ENCODE measurements at places on chromosomes 11 and 22. TPM values are rescaled to one million over a fixed set of nuclear protein-coding genes. Genes with fewer than 3 reads are reported as not detected.

The SLCO2B1 gene
- 5.7 TPM for total RNA-seq

The SERHL2 gene
- 4.9 TPM for total RNA-seq

The CASP5 gene
- not detected for total RNA-seq

The OR52A1 gene
- under 0.01 TPM for total RNA-seq

DNA sequence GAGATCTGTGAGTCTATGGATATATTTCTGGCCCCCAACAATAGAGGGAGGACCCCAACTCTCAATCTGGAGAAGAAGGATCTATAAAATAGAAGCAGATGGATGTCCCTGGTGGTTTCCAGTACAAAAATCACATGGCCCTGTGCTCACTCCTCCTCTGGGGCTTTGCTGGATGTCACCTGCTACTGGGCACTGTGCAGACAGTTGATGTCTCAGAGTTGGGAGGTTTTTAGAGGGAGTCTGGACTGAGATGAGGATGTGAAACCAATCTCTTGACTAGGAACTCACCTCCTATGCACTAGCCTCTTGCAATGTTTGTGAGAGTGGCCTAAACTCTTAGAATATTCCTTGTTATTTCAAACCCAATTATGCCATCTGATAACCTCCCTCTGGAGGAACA lies 107.2 kb downstream of the SCN3B start:
- DNase-seq, result no peak

DNA sequence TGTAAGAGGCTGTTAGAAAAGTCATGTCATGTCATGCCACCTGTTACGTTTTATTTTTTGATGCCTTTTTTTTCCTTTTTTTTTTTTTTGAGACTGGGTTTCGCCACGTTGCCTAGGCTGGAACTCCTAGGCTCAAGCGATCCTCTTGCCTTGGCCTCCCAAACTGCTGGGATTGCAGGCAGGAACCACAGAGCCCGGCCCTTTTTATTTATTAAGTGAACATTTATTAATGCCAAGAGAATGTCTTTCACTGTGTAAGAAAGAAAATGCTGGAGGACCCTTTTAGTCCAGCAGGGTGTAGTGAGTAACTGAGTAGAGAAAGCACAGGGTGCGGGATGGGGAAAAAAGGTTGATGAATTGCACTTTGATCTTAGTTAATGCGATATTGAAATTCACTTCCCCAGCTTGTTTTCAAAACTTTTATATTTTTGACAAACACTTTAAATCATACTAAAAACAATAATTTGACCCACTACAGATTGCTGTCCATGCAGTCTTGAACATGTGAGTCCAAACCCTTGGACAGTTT lies 2.3 kb upstream of the XBP1 start:
- no peak for DNase-seq

DNA sequence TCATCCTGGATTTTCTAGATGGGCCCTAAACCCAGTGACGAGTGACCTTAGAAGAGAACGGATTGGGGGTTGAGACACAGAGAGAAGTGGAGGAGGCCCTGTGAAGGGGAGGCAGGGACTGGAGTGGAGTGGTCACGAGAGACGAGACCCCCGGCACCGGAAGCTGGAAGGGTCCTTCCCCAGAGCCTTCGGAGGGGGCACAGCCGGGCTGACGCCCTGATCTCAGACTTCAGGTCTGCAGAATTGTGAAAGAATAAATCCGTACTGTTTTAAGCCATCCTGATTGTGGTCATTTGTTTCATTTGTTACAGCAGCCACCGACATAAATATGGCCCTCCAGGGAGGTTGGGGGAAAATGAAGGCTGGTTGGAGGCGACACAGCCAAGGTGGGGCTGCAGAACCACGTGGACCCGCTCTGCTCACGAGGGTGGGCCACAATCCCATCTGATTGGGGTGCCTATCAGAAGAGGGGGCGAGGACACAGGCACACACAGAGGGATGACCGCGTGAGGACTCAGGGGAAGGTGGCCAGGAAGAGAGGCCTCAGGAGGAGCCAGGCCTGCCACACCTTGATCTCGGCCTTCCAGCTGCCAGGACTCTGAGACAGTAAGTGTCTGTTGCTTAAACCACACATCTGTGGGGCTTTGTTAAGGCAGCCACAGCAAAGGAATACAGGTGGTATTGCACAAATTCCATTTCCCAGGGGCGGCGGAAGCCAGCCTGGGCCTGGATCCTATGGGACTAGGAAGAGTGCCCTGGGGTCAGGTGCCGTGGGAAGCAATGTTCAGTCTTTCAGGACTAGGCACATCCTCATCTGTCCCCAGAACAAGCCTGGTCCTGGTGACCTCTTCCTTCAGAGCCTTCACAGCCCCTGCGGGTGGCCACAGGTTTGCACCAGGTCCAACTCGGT lies 73.3 kb upstream of the SHANK2 start:
- DNase-seq, result no peak

DNA sequence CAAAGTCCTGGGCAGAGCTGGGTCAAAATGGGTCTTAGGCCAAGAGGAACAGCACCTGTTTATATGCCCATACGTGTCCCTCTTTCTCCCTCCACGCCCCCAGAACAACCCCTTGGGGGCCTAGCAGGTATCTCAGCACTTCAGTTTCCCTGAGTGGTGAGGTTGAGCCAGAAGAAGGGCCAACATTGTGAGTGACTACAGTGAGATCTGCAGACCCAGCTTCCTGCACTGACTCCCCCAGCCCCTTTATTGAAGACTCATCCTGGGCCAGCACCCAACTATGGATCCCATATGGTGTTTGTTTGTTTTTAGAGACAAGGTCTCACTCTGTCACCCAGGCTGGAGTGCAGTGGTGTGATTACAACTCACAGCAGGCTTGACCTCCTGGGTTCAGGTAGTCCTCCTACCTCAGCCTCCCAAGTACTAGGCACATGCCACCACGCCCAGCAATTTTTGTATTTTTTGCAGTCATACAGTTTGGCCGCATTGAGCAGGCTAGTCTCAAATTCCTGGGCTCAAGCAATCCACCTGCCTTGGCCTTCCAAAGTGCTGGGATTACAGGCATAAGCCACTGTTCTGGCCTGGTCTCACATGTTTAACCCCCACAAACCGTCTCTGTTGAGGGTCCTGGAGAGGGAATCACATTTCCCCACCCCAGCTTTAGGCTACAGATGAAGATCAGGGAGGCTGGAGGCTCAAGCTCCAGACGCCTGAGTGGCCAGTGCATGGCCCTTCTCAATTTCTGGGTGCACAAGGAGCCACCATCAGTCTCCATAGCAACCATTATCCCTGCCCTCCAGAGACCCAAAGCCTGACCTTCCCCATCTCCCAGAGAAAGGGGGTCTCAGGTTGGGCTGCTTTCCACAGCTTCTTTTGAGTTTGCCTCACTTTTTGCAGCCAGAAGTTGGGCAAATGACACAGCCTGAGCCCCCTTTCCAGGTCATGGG lies 1.7 kb upstream of the LARGE2 start:
- no peak for DNase-seq

- no peak for DNase-seq
Observed at GRCh38 chr22:35575116-35575748, 34.6 kb downstream of the RASD2 start.

GRCh38 chr11:131070365-131070764 lies 154.1 kb upstream of the SNX19 start:
- no peak for DNase-seq

DNA sequence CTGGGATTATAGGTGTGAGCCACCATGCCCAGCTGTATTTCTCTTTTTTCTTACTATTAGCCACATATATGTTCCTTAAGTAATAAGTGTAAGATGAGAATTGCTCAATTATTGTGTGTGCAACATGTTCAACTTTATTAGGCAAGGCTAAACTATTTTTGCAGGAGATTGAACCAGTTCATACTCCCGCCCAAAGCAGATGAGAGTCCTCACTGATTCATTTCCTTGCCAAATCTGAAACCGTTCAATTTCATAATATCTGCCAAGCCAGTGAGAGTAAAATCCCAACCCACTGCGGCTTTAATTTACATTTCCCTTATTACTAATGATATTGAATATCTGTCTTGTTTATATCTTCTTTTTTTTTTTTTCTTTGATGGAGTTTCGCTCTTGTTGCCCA lies 48.4 kb downstream of the KCNJ4 start:
- DNase-seq, result no peak

- no peak for DNase-seq
Observed at GRCh38 chr11:72229925-72230763, 5.6 kb downstream of the INPPL1 start.

- DNase-seq, result no peak
Observed at GRCh38 chr11:30348035-30348434, 25.1 kb downstream of the ARL14EP start.

Measured in frontal cortex (tissue), 4 donors.